ENCODE measurements at places on chromosomes 4 and X.

DNA sequence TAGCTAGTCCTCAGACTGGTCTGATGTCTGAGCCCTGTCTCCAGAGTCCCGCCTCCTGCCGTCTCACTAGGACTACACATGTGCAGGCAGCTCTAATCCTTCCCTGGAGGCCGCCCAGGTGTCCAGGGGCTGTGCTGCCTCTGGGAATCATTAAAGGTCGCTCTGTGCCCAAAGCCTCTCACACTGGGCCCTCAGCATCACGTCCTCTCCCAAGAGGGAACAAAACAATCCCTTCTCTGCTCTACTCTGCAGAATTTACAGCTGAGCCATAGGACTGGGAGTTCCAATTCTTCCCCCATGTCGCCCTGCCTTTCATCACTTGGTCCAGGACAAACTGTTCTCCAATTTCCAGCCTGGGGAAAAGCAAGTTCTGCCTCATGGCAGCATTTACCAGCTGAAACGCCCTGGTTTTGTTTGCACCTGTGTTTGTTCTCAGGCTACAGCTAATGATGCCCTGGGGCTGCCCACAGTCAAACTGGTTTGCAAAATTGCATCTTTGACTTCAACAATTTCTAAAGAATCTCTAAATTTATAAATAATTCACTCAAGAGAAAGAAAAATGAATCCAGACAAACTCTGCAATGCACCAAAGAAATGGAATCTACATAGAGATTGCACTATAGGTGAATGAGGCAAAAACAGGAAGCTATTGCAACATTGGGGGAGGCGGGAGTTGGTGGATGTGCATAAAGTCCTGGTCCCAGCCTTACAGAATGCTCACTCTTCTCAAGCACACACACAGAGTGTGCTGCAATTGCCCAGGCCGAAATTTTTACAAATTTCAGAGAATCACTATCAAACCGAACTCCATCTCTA lies 7.2 kb upstream of the MRFAP1 start:
- no peak for DNase-seq

GRCh38 chr4:89398146-89398545 lies 90.5 kb upstream of the GPRIN3 start:
- DNase-seq, result no peak

GRCh38 chrX:460823-461640 lies 74.3 kb upstream of the PPP2R3B start:
- DNase-seq, result no peak

- no peak for DNase-seq
Measured at GRCh38 chr4:1402021-1402515, 4.2 kb downstream of the NKX1-1 start.

DNA sequence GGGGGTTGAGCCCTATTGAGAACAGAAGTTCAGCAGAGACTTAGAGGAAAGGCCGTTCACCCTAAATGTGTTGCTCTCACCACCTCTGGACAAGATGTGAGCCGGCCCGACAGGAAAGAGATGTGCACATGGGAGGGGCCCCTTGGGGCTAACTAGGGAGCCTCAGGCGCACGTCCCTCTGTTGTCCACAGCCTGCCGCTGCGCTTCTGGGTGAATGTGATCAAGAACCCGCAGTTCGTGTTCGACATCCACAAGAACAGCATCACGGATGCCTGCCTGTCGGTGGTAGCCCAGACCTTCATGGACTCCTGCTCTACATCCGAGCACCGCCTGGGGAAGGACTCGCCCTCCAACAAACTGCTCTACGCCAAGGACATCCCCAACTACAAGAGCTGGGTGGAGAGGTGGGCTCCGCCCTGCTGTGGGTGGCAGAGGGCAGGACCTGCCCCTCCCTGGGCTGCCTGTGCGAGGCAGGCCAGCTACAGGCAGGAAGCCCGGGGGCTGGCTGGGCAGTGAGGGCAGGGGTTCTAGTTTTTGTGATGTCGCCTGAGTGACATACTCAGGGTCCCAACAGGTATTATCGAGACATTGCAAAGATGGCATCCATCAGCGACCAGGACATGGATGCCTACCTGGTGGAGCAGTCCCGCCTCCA lies 8.0 kb downstream of the LAGE3 start:
- no peak for DNase-seq

GRCh38 chr4:8610858-8611616 lies 18.5 kb downstream of the CPZ start:
- no peak for DNase-seq

GRCh38 chr4:147029296-147029695 lies 83.6 kb upstream of the TTC29 start:
- no peak for DNase-seq

- no peak for DNase-seq
Measured at GRCh38 chr4:183860731-183861130, 44.4 kb upstream of the STOX2 start.

DNA sequence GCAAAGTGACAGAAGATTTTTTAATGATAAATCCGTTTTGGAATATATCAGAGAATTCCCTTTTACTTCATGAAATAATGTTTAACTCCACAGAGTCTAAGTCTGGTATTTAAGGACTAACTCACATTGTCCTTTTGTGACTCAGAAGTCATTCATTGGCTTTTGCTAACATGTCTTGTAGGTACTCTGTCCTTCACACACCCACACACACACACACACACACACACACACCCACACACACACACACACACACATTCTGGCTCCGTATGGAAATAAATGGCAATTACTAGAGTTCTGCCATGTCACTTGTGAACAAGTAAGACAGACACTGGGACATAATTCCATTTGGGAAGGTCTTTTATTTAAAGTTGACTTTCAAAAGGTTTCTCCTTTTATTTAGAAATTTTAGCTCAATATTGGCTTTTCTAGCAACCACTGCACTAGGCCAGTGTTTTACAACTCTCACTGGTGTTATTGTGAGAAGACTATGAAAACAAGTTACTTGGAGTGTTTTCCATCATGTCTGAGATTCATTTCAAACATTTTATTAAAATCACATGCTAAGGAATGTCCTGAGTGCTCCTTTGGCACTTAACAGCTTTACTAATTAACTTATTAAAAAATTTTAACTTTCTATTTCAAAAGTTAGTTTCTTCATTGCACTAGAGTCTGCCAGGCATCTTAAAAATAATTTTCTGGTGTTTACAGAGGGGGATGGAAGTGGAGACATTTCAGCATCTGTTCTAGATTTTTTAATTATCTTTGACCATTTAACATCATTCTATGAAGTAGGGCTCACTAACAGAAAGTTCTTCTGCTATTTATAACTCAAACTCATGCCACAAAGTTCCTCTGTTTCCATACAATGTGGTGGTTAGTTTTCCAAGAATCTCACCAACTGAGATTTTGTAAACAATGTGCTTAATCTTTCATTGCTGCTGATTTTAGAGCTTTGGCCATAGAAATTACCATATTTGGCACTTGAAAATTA lies 240.3 kb upstream of the GPC4 start:
- DNase-seq, result no peak

- DNase-seq, result no peak
Measured at GRCh38 chr4:185404031-185404430, 7.4 kb downstream of the ANKRD37 start.

DNA sequence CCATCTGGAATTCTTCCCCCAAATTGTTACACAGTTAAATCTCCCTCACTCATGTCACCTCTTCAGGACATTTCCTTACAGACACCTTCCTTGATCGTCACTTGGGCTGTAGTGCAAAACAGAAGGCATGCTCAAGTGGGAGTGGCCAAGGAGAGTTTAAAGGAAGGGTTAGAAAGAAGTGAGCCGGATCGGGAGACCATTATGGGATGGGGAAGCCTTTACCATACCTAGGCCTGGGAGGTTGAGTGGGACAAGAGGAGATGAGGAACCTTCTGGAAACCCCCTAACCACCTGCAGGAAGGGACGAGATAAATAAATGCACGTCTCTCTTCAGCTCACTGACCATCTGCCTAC lies 102.7 kb downstream of the UCHL1 start:
- no peak for DNase-seq

GRCh38 chr4:122050841-122051240 lies 99.0 kb upstream of the TRPC3 start:
- no peak for DNase-seq

- DNase-seq, result no peak
Measured at GRCh38 chr4:2263926-2264321, 2.0 kb upstream of the MXD4 start.

DNA sequence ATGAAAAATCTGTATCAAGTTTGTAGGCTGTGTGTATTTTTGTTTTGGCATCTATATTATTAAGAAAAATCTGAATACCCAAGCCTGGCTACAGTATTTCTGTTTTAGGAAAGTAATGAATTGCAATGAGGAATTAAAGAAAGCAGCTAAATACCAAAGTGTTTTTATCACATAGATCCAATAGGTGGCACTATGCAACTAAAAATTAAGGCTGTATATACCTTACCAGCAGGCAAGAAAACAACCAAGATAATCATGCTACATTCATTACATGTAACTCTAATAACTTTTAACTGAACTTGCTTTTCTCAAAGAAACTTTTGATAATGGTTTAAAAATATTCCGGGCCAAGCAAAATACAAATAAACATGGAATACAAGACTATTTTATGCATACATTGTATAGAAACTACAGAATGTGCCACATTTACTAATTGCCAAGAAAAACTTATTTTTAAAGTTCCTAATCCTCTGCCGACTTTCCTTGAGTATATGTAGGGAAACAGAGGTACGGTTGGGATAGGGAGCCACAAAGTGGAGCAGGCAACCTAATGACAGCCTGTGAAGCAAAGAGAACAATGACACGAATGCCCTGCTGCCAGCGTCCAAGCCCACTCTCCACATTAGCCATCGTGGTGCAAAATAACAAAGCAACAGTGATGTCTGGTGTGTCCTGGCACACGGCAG lies 63.7 kb downstream of the SEC24D start:
- DNase-seq, result no peak

GRCh38 chrX:96707804-96708203 lies 23.2 kb downstream of the DIAPH2 start:
- no peak for DNase-seq

DNA sequence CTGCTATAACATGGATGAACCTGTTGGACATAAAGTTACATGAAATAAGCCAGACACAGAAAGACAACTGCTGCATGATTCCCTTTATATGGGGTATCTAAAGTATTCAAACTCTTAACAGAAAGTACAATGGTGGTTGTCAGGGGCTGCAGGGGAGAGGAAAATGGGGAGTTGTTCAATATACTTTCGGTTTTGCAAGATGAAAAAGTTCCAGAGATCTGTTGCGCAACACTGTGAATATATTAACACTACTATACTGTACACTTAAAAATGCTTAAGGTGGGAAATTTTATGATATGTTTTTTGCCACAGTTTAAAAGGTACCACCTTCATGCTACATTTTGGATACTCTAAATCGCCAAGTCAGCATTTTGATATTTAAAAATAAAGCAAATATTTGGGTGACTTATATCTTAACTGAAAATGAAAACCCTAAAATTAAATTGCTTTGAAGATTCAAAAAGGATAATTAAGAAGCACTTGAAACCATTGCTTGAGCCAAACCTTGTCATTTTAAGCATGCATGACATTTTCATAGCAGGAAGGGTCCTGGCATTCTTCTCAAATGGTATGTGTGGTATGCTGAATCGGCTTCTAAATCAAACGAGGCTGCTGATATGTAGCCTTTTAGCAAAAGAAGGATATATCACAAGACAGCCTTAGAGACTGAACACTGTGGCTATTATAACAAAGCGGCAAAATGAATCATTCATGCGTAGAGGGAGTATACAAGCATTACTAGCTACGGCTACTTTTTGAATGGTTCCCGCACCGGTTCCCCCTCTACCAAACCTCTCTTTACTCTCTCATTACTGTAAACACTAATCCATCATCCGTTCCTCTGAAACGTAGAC lies 607.1 kb upstream of the DIPK2B start:
- DNase-seq, result no peak

GRCh38 chrX:151828439-151829080 lies 84.1 kb upstream of the MAGEA4 start:
- no peak for DNase-seq

GRCh38 chr4:22179124-22179874 lies 230.7 kb upstream of the KCNIP4 start:
- no peak for DNase-seq

GRCh38 chr4:82217986-82218715 lies 155.6 kb downstream of the HNRNPD start:
- no peak for DNase-seq

- no peak for DNase-seq
Measured at GRCh38 chr4:186999686-187000085, 276.0 kb upstream of the FAT1 start.

- DNase-seq, result no peak
Measured at GRCh38 chr4:7571701-7572100, 137.0 kb upstream of the PSAPL1 start.

DNA sequence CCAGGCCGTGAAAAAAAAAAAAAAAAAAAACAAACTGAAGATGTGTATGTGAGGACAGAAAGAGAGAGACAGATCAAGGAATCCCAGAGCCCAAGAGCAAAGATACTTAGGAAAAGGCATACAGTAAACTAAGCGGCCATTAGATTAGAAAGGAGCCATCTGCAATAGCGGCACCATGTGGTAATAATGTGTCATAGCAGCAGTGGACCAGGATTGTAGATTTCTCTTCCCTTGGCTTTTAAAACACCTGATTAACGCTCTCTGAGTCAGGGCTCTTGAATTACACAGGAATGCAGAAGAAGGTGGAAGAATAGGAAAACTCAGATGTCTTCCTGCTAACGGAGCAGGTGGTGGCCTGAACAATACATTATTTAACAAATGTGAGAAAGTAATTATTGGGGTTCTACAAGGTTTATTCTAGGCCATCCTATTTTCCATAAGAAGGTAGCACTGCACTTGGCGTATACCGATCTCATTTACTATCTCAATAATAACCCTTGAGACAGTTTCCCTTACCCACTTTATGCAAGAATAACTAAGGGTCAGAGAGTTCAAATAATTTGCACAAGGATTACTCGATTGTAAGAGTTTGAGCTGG lies 182.7 kb downstream of the KCNIP4 start:
- no peak for DNase-seq
